ENCODE measurements at places on chromosomes 2 and 18.
A peak's percentile ranks its signal among the peaks of the same experiment; 100 is the strongest.

DNA sequence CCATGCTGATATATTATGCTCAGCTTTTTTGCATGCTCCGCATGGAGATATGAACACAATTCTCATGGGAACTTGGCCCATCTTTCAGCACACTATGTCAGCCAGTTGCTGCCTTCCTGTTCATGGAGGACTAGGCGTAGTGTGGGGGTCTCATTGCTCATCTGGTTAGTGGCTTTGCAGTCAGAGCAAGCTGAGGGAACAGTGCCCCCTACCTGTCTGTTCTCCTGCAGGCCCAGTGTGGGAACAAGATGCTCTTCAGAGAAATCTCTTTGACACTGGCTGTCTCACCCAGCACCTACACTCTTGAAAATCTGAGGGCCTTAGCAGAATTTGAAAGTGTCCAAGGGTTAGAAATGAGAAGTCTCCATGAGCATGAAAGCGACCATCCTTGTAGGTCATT lies 47.1 kb downstream of the SPTBN1 start:
- DNase-seq = no peak

- no peak for DNase-seq
These were observed 107.0 kb downstream of the STRN start for GRCh38 chr2:36859366-36859792.

GRCh38 chr2:204923957-204924356 lies 378.7 kb downstream of the PARD3B start:
- no peak for DNase-seq

DNA sequence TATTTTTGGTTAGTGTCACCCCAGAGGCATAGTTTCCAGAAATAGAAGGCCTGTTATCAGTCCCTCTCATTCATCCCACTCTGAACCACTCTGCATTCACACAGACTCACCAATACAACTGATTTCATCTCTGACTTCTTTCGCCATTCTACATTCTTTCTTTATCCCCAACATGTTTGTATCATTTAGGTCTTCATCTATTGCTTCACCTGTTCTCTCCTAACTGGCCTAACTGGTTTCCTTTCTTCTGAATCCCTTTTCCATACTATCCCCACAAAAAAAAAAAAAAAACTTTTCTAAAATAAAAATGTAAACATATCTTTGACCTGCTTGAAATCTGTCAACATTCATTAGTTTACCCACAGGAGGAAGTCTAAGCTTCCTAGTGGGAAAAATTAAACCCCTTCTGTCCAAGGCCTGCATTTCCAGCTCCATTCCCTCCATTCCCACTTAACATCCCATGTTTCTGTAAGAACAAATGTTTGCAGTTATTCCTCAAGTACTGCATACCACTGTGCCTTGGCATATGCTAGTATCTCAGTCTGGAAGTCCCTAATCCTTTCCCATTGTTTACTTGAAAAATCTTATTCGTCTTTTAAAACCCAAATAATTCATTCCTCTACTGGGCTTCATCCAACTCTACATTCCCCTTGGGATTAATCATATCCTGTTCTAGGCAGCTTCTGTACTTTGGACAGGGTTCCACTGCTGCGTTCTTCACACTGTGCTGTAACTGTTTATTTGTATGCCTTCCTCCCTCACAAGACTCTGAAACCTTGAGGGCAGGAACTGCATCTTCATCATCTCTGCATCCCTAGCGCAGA lies 68.5 kb downstream of the FIGN start:
- no peak for DNase-seq

DNA sequence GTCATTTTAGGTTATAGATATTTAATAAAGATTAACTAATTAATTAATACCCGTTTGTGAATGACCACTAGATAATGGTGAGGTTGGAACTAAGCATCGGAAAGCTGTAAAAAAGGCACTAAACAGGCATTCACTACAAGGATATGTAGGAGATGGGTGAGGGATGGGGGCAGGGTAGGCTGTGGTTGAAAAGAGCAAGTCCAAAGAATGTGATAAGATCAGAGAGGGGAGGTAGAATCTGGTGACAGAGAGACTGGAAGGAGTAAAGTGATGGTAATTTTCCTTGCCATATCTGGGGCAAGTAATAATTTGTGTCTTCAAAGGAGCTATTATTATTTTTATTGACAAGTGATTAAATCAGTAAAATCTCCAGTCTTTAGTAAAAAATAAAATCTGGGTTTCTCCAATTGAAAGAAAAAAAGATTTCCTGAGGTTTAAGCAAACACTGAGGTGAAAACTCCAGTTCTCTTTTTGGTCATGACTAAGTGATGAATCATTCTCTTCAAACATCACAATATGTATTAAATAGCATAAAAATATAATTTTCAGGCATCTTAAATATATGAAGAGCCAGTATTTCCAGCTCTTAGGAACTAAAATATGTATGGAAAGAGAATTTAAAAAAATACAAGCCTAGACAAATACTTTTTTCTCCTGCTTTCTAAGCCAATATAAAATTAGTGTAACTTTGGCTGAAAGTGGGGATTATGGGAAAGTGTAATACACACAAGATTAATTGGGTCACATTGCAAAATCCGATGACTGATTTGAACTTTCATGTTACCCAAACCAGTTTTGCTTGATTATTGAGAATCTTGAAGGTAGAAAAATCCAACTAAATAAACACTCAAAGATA lies 259.1 kb upstream of the RBMS1 start:
- DNase-seq = no peak

GRCh38 chr2:52539026-52539970 lies 1228.3 kb upstream of the CHAC2 start:
- no peak for DNase-seq

DNA sequence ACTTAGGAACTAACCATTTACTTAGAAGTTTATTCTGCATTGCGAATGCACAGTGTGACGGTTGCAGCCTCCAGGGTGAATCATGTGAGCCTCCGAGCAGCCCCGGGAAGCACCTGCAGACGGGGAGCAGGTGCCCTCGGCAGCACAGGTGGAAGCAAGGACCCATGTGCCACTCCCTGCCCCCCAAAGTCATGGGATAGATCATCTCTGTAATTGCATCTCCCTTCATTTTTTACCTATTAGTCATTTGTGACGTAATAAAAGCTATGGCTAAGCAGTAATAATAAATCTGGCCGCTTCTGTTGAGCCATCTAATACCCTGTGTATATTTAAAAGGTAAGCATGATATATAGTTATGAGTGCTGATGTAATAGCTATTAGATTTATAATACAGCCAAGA lies 97.2 kb downstream of the PTGR3 start:
- no peak for DNase-seq

- no peak for DNase-seq
These were observed 190.2 kb downstream of the MYCN start for GRCh38 chr2:16130541-16130880.

GRCh38 chr2:13006829-13007717 lies 290.3 kb downstream of the TRIB2 start:
- peak; percentile 67 for DNase-seq

GRCh38 chr2:9232886-9233285 lies 26.3 kb downstream of the ASAP2 start:
- DNase-seq = no peak

DNA sequence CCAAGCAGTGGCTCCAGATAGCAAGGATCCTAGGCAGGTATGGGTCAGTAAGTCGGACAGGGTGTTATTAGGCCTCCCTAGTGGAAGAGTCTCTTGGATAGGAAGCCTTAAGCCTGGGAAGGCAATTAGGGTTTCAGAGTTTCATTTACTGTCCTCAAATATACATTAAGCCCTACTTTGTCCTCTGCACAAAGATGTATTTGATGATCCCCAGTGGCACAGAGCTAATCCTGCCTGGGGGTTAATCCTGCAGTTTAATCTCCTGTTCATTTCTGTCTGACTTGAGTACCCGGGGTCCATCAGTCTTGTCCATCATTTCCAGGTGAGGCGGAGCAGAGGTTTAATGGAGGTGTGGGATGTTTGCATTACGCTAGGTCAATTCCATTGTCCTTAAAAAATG lies 62.0 kb downstream of the MTCL1 start:
- no peak for DNase-seq

DNA sequence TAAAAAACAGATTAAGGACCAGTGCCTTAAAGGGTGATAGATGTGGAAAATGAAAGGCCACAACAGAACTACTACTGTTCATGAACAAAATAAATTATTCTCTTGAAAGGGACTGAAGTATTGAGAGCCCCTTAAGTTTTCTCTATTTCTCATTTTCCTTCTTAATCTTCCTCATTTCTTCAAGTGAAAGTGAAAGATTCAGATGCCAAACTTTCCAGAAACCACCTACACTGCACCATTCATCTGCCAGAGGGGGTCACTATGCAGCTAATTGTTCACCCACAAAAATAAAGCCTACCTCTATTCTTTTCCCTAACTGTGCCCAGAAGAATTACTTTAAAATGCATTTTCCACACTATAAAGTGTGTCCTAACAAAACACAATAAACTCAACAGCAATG lies 140.1 kb downstream of the NR4A2 start:
- DNase-seq = no peak

DNA sequence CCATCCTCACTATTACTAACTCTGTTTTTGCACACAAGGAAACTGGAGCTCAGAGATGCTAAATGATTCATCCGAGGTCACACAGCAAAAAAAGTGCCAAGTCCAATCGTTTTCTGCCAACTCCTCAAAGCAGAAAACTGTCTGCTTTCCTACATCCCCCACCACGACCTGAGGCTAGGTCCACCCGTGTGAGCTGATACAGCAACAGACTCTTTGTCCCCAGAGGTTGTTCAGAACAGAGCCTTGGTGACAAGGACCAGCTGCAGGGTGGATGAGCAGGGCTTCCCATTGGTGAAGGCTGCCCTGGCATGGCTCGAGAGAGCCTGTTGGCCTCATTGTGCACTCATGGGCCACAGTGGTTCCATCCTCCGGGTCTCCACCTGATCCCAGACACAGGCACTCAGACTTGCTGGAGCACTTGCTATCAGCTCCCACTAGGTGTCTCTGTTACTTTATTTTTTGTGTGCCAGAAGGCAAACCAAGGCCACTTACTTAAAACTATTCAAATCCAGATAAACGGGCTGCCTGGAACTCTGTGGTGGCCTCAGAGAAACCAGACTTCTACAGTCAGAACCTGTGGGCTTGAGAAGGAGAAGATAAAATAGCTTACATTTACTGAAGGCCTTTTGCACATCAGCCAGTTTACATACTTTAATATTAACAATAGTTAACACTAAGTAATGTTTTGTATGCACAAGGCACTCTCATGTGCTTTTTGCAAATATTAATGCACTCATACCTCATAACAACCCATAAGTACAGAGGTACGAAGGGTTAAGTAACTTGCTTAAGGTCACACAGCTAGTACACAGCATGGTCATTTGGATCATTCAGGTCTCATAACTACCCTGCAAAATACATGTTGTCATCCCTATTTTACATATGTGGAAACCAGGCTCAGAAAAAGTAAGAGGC lies 62.9 kb upstream of the CTIF start:
- DNase-seq = peak; percentile 34

DNA sequence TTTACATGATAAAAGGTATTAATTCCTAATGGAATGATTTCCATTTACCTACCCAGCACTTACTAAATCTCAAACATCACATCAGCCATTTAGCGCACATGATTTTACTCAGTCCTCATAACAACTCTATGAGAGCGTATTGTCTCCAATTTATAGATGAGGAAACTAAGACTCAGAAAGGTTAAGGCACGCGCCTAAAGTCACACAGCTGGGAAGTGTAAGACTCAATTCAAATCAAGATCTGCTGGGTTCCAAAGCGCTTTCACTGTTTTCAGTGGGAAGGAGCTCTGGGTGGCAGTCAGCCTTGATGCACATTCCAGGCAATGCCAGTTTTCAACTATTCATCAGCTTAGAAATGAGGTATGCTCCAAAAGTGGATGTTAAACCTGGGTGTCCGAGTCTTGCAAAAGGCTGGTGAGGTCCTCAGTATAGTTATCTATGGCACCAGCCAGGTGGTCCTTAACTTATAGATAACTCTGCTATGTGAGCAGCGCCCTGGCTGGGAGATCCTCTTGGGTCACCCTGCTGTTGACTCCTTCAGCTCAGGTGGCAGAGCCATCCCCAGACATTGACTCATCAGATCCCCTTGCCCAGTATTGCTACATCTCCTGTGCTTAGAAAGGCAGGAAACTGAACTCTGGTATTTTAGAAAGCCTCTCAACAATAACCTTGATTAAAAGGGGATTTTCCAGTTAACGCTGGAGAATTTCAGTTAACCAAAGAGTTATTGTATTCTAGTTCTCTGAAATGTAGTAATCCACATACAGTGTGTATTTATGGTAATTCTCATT lies 47.1 kb downstream of the SLC4A1AP start:
- no peak for DNase-seq

GRCh38 chr2:215705771-215706361 lies 270.0 kb upstream of the FN1 start:
- DNase-seq = no peak

DNA sequence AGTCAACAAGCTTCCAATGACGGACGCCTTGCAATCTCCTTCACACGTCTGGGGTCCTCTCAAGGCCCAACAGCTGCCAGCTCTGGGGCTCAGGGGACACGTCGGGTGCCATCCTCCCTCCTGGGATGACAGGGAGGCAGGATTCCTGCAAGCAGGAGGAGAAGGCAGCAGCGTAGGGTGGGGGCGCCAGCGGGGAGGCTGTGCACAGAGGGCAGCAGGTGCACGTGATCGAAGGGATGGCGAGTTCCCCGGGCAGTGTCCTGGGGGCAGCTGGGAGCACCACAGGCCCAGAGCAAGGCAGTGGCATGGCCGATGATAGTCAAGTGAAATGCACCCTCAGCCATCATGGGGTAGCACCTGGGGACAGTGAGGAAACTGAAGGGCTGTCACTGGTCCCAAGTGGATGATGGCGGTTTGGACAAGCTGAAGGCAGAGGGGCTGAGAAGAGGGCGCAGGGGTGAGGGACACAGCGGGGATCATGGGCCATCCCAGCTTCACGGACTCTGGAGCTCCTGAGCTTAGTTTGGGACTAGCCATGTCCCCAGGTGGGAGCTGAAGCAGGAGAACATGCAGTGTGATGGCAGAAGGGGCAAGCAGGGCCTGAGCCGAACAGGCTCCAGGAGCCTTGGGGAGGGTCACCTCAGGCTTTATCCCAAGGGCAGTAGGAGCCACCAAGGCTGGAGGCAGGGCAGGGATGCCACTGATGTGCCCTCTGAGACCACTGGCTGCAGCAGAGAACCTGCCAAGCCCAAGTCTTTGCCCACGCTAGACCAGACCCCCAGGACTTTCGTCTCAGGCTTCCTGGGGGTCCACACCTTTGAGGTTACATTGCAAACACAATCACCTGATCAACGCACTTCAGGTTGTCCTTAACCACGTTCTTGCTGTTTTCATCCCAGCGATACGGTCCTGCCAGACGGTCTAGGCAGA lies 16.3 kb upstream of the SNED1 start:
- DNase-seq = no peak

GRCh38 chr2:170341684-170342623 lies 164.0 kb downstream of the MYO3B start:
- no peak for DNase-seq

DNA sequence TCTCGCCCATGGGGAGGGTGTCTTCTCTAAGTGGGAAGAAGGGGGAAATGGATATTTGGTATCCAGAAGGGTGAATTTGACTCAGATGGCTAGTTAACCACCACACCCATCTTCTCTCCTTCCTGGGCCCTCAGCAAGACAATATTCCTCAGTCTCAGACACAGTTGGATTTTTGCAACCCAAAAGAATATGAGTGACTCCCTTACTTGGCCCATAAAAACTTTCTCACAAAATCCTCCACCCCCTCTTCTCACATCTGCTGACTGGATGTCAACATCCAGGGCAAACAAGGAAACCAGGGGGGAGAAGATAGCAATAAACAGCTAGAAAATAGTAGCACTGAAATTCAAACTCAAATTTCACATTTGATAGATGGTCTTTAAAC lies 35.3 kb upstream of the GCC2 start:
- DNase-seq = no peak

Measured in CD4-positive, alpha-beta memory T cell (primary cell).